ENCODE measurements at places on chromosomes 2 and 18.

- DNase-seq: no peak
These were observed 16.7 kb upstream of the PID1 start for GRCh38 chr2:229287823-229288222.

DNA sequence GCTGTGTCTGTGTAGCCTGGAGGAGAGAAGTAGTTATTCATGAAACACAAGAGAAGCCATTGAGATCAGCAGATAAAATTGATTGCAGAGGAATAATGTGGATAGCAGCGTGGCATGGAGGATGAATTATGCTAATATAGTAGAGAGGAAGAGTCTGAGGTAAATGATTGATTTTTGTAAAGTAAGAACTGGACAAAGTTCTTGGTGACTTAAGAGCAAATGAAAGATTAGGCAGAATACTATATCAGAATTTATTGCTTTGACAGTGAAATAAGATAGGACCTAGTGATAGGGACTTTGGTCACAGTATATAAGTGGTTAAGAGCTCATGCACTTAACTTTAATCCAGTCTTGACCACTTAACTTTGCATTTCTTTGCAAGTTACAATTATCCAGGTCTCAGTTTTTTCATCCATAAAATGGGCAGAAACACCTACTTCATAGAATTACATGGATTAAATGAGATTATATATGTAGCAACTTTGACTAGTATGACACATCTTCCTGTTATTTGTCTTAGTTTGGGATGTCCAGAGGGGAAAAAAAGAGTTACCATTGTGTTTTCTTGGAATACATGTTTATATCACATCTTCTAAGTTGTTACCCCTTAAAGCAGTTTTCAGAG, 29.1 kb downstream of the ACVR2A start:
- no peak for DNase-seq

DNA sequence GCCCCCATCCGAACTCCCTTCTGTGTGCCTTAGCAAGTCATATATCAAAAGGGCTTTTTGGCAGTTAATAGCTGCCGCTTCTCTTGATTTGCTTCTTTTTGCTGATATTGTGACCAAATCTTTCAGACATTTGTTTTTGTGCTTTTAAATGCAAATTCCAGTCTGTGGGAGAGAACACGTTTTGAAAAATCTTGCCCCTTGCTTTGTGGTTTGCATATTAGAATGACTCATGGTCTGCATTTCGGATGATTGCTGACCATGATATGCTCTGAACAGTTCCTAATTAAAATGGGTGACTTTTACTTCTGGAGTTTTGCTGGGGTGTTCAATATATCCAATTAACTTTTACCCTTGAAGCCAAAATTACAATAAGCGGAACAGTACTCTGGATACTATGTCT, 58.2 kb upstream of the ST6GAL2 start:
- no peak for DNase-seq

DNA sequence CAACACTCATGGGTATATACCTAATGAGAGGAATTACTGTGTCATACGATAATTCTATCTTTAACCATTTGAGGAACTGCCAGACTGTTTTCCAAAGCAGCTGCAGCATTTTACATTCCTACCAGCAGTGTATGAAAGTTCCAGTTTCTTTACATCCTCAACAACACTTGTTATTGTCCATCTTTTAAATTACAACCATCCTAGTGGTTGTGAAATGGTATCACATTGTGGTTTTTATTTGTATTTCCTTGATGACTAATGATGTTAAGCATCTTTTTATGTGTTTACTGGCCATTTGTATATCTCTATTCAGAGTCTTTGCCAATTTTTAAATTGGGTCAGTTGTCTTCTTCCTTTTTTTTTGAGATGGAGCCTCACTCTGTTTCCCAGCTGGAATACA, 4.0 kb upstream of the CKAP2L start:
- no peak for DNase-seq

DNA sequence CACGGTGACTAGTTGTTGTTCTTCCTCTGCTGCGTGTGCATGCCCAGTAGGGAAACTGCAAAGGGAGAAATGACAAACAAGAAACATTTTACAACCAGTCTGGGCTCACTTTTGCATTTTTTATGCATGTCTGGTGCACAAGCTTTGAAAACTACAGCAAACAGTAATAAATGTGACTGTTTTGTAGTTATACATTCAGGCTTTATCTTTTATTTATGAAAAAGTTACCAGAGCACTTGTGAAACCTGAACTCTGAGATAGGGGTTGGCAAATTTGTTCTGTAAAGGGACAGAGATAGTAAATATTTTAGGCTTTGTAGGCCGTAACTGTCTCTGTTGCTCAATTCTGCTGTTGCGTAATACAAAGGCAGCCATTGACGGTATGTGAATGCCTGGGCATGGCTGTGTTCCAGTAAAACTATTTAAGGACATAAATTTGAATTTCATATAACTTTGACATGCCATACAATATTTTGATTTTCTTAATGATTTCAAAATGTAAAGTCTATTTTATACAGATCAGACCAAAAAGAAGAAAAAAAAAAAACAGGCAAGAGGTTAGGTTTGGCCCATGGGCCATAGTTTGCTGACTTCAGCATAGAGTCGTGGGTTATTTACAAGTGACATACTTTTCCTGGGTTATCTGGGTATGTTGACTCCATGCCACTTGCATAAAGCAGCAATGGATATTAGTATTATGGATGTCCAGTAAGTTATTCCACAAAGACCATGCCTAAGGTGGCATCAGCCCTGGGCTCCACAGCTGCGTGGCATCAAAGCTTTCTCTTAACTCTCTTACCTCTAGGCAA, 53.6 kb upstream of the EML6 start:
- DNase-seq: no peak

- DNase-seq: no peak
These were observed 121.4 kb upstream of the CCDC195 start for GRCh38 chr2:224837558-224837957.

GRCh38 chr2:77169426-77169825, 352.8 kb downstream of the LRRTM4 start:
- DNase-seq: no peak

- DNase-seq: peak; percentile 30
These were observed 256.6 kb downstream of the VAPA start for GRCh38 chr18:10170375-10170774.

GRCh38 chr2:100248044-100248330, 74.3 kb downstream of the LONRF2 start:
- no peak for DNase-seq

- no peak for DNase-seq
These were observed 253.2 kb upstream of the COL3A1 start for GRCh38 chr2:188720811-188721605.

GRCh38 chr18:45349019-45349418, 266.3 kb upstream of the SLC14A2 start:
- DNase-seq: no peak

DNA sequence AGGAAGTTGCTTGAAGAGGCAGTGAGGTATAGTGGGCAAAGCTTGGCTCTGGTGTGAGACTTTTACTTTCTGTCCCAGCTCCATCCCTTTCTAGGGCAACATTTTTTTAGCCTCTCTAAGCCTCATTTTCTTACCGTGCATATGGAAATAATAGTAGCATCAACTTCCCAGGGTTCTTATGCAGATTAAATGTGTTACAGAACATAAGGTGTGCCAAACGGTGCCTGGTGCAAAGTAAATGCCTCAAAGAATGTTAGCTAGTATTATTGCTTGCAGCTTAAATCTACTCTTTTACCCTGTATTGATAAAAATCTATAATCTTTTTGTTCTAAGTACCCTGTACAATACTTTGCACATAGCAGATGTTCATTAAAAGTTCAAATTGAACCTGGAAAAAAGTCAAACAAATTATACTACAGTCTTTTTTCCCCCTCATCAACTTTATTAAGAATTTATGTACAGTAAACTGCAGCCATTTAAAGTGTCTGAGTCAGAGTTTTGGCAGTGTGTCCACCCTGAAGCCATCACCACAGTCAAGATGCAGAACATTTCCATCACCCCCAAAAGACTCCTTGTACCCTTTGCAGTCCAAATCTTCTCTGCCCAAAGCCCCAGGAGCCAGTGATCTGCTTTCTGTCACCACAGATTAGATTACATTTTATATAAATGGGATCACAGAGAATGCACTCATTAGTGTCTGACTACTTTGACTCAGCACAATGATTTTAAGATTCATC, 10.6 kb downstream of the MAPRE2 start:
- no peak for DNase-seq

DNA sequence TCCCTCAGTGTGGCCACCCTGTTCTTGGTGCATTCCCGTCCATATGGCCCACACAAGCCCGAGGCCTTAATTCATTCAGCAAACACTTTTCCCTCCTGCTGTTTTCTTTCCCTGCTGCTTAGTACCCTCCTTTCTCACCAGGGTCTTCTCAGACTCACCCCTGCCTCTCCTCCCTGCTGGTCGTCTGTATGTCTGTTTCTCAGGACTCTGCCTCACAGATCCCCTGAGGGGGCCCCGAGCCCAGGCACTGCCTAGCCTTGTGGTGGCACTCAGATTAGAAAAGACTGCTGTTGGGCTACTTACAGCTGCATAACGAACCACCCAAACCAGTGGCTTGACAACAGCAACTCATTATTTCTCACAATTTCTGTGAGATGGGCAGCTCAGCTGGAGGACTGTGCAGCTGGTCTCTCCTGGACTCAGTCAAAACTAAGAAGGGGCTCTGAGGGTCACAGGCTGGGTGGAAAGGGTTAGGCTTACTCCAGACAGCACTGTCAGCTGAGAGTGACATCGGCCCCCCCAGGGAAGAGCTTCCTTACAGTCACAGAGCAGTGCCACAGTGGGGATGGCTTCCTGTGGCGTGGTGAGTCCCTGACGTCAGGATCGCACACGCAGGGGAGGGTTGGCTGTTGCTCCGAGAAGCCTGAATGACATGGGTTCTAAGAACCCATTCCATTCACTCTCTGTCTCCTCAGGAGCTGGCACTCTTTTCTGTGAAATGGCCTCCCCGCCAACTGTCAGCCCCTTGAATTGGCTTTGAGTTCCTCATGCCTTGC, 139.0 kb downstream of the UXS1 start:
- no peak for DNase-seq

- no peak for DNase-seq
These were observed 4.2 kb downstream of the SFT2D3 start for GRCh38 chr2:127705391-127706065.

DNA sequence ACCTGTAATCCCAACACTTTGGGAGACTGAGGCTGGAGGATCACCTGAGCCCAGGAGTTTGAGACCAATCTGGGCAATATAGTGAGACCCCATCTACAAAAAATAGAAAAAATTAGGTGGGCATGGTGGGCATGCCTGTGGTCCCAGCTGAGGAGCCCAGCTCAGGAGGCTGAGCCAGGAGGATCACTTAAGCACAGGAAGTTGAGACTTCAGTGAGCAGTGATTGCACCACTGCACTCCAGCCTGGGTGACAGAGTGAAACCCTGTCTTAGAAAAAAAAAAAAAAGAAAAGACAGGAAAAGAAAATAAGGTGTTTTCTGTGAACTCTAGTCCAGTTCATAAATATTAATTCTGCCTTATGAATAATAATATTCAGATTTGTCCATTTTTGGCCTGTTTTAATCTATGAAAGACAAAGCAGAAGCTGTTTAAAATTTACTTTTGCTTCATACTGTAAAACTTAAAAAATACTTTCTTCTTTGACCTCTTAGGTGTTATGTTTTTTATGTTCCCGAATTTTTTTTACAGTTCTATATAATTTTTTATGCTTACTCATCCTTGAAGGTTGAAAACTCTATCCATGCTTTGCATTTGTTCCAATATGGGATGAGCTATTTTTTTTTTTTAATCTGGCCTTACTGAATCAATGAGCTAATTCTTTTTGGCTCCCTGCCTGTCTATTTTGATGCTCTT, 8.4 kb upstream of the ANXA4 start:
- no peak for DNase-seq

DNA sequence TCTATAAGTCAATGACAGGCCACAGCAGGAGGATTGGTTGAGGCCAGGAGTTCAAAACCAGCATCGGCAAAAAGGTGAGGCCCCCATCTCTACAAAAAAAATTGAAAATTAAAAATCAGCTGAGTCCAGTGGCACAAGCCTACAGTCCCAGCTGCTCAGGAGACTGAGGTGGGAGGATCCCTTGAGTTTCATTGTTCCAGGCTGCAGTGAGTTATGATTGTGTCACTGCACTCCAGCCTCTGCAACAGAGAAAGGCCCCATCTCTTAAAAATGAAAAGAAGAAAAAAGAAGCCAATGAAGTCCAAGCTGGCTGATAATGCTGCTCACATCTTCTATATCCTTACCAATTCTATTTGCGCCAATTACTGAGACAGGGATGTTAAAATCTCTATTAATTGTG, 39.1 kb downstream of the MRPS5 start:
- no peak for DNase-seq

DNA sequence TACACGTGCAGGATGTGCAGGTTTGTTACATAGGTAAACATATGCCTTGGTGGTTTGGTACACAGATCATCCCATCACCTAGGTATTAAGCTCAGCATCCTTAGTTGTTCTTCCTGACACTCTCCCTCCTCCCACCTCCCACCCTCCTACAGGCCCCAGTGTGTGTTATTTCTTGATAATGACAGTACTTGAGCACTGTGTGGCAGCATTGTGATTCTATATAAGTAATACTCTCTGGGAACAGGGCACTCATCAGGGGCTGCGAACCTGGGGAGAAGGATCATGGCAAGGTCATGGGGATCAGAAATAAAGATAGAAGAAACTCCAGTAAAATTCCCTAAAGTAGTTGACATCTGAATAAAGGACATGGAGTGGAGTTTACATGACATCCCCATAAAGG, 1256.2 kb upstream of the CRIM1 start:
- DNase-seq: no peak

- no peak for DNase-seq
These were observed 56.5 kb downstream of the TET3 start for GRCh38 chr2:74041182-74041581.

DNA sequence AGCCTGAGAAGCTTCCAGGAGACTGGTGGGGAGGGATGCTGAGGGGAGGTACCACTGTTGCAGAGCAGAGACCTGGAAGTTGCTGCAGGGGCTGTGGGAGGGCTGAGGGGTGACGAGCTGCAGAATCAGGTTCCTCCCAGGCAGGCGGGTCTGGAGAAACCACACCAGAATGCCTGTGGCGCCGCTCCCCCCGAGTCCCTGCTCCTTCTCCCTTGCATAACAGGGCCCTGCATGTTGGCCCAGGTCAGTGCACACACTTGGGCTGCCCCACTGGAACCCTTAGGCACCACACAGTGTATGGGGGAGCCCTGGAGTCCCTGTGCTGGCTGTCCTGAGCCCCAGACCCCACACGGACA, 60.4 kb downstream of the ARL4C start:
- no peak for DNase-seq

GRCh38 chr2:71477231-71477691, 23.9 kb downstream of the DYSF start:
- no peak for DNase-seq

GRCh38 chr2:177489719-177490301, 97.2 kb downstream of the AGPS start:
- DNase-seq: peak; percentile 34

- no peak for DNase-seq
These were observed 139.3 kb downstream of the SETBP1 start for GRCh38 chr18:44819944-44820510.

DNA sequence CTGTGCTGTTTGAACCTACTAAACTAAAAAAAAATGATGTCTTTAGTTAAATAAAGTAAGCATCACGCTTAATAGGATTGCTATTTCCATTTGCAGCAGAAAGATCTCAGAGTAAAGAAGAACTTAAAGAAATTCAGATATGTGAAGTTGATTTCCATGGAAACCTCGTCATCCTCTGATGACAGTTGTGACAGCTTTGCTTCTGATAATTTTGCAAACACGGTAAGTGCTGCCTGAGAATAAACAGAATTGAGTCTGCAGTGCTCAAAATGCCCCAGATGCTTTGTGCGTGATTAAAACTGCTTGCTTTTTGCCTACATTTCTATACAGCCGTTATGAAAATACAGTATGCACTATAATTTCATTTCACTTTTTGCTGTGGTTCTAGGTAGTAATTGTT, 3.9 kb downstream of the CDCA7 start:
- no peak for DNase-seq

Measured in retina (tissue), 1 donor.